ENCODE measurements at places on chromosomes 6 and 20.

DNA sequence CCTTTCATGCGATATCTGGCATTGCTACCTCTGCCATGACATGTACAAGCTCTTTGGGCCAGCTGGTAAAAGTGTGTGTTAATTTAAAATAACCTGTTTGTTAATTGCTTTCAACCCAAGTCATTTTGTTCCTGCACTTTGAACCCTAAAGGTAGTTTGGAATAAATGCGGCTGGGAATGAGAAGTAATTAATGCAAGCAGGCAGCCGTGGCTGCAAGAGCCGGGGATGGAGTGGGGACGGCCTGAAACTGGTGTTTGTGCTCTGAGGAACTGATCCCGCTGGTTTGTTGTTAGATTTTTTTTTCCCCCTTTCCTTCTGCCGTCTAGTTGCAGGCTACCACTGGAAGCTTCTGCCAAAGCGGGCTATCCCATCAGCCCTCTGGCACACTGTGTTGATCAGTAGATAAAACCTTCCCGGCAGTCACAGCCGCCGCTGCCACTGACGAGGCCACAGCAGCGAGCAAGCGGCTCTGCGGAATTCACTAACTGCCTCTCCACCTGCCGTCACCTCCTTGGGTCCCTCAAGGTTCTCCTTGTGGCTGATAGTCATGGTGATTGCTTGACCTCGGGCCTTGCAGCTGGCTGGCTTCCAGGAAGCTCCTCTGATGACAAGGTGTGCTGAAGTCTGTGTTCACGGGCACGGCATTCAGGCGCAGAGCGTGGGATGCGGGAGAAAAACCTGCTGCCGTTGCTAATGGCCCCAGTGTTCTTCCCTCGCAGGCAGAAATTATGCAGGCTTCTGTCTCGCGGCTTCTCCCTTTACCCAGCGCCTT is 315.9 kb downstream of the TFAP2A start:
- peak; percentile 21 for DNase-seq

GRCh38 chr6:14275493-14275851 is 157.9 kb downstream of the CD83 start:
- peak; percentile 56 for DNase-seq

GRCh38 chr6:116990679-116991078 is 113.6 kb downstream of the RFX6 start:
- DNase-seq = no peak

DNA sequence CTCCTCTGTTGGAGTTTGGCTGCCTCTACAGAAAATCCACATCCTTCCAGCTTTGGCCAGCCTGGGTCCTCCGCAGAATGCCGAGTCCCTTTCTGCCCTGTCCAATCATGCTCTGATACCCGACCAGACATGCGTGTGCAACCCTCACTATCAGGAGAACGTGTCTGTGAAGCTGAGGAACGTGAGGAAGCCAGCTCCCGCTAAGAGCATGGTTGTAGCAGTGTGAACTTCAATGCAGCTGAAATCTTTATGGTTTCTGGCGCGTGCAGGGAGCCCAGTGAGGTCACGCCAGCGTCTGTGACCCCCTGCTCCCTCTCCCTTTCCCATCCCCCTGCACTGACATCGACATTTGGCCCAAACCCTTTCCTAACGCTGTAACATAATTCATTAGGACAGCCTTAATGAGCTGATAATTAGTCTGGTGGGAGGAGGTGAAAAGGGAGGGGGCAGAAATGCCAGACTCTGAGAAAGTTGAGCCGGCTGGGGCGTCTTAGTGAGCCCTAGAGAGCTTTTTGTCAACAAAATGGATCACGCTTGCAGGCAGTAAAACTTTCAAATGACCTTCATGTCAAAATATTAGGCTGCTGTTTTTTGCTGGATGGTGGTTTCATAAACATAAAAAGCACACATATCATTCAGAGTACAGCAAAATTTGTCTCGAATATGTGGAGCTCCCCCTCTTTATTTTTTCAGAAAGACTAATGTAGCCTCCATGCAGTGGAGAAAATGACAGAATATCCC is 423.3 kb downstream of the QKI start:
- DNase-seq = peak; percentile 65

DNA sequence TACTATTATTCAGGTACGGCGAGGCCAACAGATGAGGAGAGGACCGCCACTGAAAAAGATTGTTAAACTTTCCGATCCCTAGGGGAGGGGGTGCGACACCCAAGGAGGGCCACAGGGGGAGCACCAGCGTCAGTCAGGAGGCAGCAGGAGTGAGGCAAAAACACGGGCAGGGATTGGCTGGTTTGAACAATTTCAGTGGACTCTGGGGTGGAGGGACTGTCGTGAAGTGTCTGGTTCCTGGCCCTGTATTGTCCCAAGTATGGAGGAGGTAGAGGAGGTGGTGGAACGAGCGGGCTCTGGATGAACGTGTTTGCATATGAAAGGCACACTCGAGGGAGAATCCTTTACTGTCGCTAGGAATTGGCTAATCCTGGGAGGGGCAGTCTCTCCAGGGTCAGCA is 32.5 kb upstream of the MCUR1 start:
- DNase-seq = no peak

- DNase-seq = peak; percentile 67
Measured at GRCh38 chr6:11298651-11299420, 66.4 kb upstream of the NEDD9 start.

Measured in lung (tissue), 17 donors.